Stimulated activated CD4-positive, alpha-beta T cell treated with anti-CD3 and anti-CD28 coated beads, TNF-alpha, amount 100 ng/mL, for 4 hours (primary cell): ENCODE measurements at places on chromosomes 4 and X.

DNA sequence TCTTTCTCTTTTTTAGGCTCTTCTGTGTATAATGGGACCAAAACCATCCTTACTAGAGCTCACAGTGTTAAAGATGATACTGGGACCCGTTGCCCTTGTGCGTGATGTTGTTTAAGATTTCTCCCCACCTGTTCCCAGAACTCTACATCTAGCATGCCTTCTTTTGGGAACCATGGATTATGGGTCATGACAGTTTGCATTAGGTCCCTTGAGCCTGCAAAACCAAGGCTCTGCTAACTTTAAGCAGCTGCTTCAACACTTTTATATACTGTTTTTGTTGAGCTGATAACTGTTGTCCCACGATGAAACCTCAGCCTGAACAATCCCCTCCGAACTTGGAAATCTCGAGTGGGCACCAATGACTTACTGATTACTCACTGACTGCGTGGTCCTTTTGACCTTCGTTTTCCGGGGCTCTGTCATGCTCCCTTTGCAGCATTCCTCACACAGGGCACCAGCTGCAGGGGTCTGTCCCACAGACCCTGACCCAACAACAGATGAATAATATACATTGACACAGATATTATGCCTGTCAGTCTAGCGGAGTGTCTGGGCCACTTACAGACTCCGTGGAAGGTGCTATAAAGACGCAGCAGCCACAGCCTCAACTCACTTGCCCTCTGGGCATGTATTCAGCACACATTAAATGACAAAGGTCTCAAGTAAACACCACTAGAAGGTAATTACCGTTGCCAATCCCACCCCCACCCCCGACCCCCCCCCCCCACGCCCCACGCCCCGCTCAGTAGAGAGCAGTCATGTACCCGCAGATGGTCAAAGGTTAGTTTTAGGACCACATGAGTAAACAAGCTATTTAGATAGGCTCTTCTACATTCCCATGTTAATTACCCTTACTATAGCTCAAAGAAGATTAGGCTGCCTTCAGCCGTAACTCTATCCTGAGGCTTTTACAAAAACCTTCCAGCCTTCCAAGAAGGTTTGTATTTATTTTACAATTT lies 162.0 kb upstream of the WDFY3 start:
- DNase-seq: no peak

DNA sequence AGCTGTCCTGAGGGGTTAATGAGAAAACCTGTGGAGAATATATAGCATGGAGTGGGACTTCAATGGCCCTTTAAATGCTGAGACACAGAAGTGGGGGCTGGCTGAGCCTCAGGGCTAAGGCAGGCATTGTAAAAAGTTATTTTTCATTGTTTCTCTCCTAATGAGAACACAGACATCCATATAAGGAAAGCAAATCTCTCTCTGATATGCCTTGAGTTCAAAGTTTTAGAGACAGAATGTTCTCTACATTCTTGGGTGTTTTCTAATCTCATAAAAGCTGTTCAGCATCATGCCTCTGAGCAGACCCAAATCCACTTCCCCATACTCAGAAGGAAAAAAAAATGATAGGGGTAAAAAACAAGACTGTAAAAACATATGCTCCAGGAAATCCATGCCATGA lies 16.8 kb upstream of the RAB40A start:
- DNase-seq: no peak

DNA sequence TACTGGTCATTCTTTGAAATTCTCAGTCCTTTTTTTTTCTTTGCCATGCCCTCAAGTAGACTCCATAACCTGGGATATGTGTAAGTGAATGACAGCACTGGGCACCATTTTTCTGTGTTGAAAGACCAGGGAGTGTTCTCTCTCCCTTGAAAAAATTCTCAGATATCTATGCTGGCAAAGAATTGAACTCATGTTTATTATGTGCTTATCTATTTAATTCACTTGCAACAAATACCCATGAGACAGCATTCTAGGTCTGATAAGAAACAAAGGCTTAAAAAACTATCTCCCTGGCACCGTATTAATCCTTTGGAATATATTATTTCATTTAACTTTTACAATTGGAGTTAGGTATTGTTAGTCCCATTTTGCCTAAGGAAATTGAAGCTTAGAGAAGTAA lies 36.7 kb downstream of the LARP7 start:
- DNase-seq: no peak

- DNase-seq: no peak
Measured at GRCh38 chrX:13248867-13249486, 70.9 kb downstream of the ATXN3L start.

GRCh38 chr4:76803522-76803921 lies 94.4 kb downstream of the SOWAHB start:
- no peak for DNase-seq
